CD4-positive, alpha-beta T cell treated with Interleukin-4 for 1 hour (primary cell): ENCODE measurements at places on chromosomes 7 and 10.

DNA sequence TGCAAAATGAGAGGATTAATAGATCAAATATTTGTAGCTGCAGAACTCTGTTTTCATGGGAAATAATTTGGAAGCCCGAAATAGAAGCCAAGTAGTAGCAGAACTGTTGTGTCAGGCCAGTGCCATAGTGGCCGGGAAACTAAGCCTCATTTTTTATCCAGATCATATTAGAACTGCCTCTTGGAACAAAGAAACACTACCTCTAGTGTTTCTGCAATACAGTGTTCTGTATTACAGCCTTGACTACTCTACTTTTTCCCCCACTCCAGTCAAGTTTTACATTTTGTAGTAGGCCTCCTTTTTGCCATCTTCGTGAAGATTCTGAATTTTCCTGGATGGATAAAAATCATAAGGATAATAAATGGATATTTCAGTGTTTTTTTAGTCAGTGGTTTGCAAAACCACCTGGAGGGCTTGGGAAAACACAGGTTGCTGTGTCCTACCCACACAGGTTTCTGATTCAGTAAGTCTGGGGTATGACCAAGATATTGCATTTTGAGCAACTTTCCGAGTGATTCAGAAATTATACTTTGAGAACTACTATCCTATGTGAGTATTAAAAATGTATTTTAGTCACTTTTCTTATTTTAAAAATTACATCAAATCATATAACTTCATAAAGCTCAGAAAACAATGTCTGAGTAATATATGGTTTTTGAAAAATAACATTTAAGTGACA lies 326.2 kb upstream of the KAT6B start:
- no peak for DNase-seq

DNA sequence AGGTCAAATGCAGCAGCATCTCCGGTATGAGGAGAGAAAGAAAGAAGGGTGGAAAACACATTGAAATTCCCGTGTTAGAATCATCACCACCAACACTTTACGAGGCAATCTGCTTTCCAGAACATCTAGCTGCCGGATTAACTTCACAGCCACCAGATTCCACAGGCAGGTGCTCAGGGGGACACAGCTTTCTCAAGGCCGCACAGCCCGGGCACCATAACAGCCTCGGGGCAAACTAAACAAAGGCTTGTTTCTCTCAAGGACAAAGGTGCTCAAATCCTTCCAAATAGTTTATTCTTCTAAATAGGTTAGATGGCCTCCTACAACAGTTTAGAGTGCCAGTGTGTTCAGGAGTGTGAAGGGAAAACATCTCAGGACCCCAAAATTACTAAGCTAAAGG lies 156.3 kb downstream of the DIP2C start:
- DNase-seq = no peak

DNA sequence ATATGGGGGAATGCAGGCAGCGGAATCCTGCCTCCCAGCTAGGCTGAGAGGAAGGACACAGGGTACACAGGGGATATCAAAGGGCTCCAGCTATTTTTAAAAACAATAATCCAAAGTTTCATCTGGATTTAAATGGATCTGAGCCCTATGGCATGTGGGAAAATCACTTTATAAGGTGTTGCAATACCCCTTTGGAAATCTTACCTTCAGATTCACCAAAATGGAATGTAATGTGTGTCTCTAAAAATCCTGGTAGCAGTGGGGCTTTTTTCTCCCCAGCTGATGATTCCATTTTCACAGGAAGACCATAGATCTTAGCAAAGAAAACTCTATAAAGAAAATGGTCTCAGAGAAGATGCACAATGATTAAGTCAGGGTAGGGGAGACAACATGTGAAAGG lies 722.2 kb downstream of the PARD3 start:
- no peak for DNase-seq

DNA sequence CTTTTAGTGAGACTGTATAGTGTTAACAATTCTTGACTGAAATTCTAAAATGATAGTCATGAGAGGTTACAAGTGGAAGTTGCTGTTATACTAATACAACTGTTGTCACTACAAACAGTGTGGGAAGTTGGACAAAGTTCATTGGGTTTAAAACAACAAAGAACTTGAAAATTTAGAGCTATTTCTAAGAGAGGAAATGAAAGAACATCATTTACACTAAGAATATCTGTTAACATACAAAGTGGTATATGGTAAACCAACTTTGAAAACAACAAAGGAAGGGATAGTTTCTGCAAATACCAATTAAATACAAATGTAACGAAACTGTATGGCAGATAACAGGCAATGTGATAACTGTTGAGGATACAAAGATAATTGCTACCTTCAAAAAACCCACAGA lies 11.6 kb downstream of the MTPN start:
- DNase-seq = no peak

- DNase-seq = no peak
Observed at GRCh38 chr7:18458830-18459229, 36.7 kb upstream of the HDAC9 start.

DNA sequence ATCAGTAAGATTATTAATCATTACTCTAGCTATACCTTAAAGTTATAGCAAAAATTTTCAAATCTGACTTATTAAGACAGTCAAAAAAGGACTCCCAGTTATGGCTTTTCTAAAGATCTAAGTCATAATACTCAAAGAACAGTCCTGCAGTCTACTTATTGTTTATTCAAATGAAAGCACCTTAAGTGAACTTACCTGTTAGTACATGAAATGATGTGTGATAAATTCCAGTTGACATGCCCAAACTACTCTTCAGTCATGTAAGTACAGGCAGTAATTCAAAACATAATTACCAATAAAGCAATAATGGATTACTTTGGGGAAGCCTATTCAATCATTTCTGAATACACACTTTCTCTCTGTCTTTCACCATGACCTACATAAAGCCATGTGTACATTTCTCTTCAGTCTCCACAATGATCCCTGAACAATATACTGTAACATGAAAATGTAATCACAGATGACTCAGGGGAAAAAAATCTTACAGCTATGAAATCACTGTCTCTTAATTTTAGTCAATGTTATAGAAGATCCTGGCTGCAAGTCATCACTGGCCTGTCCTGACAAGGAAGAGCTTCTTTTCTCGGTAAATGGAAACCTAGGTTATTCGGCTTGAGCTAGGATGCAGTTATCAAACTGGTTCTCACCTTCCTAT lies 420.7 kb upstream of the LRRTM3 start:
- DNase-seq = no peak

- DNase-seq = no peak
Observed at GRCh38 chr10:123270221-123270620, 116.0 kb downstream of the BUB3 start.

DNA sequence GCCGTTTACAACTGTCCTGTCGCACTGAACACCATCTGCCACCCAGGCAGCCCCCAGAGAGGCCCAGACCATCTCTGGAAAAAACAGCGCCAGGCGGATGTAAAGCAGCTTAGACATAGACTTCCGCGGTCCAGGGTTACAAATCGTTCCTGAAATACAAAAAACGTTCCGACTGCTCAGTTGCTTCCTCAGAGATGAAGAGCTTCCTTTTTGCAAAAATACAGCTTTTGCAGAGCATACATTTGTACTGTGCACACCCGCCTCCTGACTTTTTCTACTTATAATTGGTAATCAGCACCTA lies 11.4 kb downstream of the DAGLB start:
- peak; percentile 31 for DNase-seq

DNA sequence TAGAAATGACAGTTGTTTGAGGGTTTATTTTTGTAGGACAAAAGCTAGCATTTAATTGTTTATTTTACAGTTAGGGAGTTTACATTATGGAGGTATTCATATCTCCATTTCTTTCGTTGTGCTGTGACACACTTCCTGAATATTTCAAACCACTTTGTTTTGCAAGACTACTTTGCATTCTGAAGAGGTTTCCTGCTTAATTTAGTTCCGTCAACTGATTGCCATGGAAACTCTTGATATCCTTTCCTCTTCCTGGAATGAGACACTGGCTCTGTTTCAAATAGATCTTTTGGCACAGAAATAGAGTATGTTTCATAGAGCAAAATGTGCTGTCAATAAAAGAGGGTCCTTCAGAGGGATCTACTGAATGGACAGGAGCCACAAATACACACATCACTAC lies 159.5 kb upstream of the AGR3 start:
- no peak for DNase-seq

DNA sequence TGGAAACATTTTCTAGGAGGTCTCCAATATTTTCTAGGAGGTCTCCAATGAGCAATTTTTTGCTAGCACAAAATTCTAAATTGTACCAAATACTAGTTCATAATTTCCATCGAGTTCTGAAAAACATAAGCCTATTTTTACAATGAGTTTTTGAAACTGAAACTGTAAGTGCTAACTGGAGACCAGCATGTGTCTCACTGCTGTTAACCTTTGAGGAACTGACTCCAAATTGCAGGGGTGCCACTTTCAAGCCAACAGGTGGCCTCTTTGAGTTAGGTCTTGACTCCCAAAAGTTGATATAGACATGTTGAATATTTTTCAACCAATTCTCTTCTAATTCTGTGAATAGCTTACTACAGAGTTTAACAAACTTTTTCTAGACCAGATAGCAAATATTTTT lies 58.8 kb downstream of the CAV1 start:
- DNase-seq = peak; percentile 4

GRCh38 chr10:31343009-31343408 lies 24.0 kb downstream of the ZEB1 start:
- DNase-seq = no peak

- DNase-seq = no peak
Observed at GRCh38 chr7:1026721-1027161, 17.6 kb upstream of the GPR146 start.

- peak; percentile 83 for DNase-seq
Observed at GRCh38 chr10:32332299-32332750, 14.6 kb downstream of the EPC1 start.

DNA sequence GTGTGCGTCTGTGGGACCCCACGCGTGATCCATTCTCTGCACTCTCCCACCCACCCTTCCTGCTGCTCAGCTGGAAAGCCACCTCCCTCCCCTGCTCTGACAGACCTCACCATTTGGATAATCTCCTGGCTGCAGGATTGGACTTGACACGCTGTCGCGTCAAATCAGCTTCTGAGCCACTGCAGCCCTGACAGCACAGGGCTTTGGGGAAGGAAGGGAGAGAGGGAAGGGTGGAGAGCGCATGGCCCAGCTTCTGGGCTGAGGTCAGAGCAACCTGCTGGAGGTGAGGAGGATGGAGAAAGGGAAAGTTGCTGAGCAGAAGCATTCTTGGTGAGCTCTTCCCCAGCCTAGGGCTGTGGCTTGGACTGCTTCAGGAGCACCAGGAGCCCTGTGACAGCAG lies 48.9 kb upstream of the LRRC4 start:
- DNase-seq = no peak
